Forelimb muscle (tissue), 1 donor: ENCODE measurements at places on chromosomes 5 and 9. TPM values are rescaled to one million over a fixed set of nuclear protein-coding genes. Genes with fewer than 3 reads are reported as not detected.

Gene PDE8B
- 3.9 TPM for polyA plus RNA-seq

DNA sequence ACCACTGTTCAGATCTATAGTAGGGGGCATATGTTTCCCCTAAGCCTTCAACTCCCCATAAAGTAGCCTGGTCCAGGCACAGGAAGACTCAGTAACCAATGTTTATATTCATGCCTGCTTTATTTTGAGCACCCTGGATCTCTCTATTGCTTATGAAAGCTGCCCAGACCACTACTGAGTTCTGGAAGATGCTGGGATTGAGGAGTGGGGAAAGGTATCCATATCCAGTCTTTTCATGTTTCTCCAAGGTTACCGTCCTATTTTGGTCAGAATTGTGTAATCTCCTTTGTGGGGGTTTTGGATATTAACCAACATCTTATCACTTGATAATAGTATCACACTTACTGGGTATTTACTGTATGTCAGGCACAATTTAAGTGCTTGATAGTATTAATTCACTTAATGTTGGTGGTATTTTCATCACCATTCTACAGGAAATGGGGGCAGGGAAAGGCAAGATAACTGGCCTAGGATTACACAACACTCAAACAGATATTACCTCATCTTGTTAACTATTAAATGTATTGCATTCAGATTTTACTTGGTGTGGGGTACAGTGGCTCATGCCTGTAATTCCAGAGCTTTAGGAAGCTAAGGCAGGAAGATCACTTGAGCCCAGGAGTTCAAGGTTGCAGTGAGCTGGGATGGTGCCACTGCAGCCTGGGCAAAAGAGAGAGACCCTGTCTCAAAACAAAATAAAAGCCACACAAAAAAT lies 36.3 kb downstream of the RUSC2 start:
- no peak for DNase-seq

DNA sequence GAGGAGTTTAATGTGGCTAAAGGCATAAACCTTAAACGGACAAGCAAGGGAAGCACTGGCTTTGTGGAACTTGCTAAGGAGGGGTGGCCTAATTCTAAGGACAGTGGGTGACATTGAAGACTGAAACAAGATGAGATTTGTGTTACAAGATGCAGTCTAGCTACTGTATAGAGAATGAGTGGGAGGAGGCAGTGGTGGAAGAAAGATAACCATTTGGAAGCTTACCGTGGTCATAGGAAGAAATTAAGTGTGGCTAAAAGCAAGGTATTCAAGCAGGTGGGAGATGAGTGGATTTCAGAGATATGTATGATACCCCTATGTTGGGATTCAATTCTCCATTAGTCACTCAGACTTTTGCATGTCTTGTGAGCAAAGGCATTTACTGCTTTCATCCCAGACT lies 4.6 kb downstream of the PAM start:
- DNase-seq = no peak

GRCh38 chr5:156883316-156883875 lies 33.3 kb downstream of the PPP1R2B start:
- DNase-seq = no peak

DNA sequence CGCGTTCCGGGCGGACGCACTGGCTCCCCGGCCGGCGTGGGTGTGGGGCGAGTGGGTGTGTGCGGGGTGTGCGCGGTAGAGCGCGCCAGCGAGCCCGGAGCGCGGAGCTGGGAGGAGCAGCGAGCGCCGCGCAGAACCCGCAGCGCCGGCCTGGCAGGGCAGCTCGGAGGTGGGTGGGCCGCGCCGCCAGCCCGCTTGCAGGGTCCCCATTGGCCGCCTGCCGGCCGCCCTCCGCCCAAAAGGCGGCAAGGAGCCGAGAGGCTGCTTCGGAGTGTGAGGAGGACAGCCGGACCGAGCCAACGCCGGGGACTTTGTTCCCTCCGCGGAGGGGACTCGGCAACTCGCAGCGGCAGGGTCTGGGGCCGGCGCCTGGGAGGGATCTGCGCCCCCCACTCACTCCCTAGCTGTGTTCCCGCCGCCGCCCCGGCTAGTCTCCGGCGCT lies at the start of gene DAPK1:
TSS of gene DAPK1 (plus strand) at position 264 of the 442 bp plus-strand sequence. CDS start 1,211 bp downstream, outside the sequence.
- DNase-seq = no peak

GRCh38 chr5:175893466-175893865 lies 22.1 kb downstream of the CPLX2 start:
- no peak for DNase-seq

GRCh38 chr5:163402007-163402406 lies 35.4 kb upstream of the CCNG1 start:
- no peak for DNase-seq
